B cell (primary cell): ENCODE measurements at places on chromosomes 13 and 19. TPM values are rescaled to one million over a fixed set of nuclear protein-coding genes. Genes with fewer than 3 reads are reported as not detected.
A peak's percentile ranks its signal among the peaks of the same experiment; 100 is the strongest.

PEAK3 gene
- total RNA-seq: 0.71 and 0.90 TPM in 2 replicates

EDNRB gene
- not detected in 2 replicates for total RNA-seq

IL4I1 gene
- total RNA-seq: 3.1 and 3.9 TPM in 2 replicates

KCNN1 gene
- not detected in 2 replicates for total RNA-seq

LNX2 gene
- total RNA-seq: 10.0 and 10.9 TPM in 2 replicates

GPR12 gene
- total RNA-seq: not detected in 2 replicates

TUBA3C gene
- not detected in 2 replicates for total RNA-seq

ZNF729 gene
- total RNA-seq: not detected in 2 replicates

MYBPC2 gene
- 1.1 and 1.3 TPM in 2 replicates for total RNA-seq

GDF15 gene
- total RNA-seq: not detected in 2 replicates

CYP2B6 gene
- not detected in 2 replicates for total RNA-seq

GRCh38 chr19:1825909-1826556 lies 14.0 kb upstream of the ATP8B3 start:
- DNase-seq: peak; percentile 84
- no peaks in the 10 kb centered on the region for H3K4me1 ChIP-seq
- no peaks in the 10 kb centered on the region for H3K27me3 ChIP-seq
- no peaks in the 10 kb centered on the region for H3K36me3 ChIP-seq
- no peak overlapping the region for H3K4me3 ChIP-seq

- peaks cover 20% of the 10 kb centered on the region for H3K4me1 ChIP-seq
- H3K4me3 ChIP-seq: peak overlapping the region; percentile 87
- no peak for DNase-seq
Observed at GRCh38 chr13:97975280-97975847, 21.9 kb downstream of the IPO5 start.

- no peaks in the 10 kb centered on the region for H3K36me3 ChIP-seq
- no peaks in the 10 kb centered on the region for H3K4me1 ChIP-seq
- no peak overlapping the region for H3K27ac ChIP-seq
- no peak for DNase-seq
Observed at GRCh38 chr13:74678308-74678965, 544.2 kb upstream of the KLF12 start.

DNA sequence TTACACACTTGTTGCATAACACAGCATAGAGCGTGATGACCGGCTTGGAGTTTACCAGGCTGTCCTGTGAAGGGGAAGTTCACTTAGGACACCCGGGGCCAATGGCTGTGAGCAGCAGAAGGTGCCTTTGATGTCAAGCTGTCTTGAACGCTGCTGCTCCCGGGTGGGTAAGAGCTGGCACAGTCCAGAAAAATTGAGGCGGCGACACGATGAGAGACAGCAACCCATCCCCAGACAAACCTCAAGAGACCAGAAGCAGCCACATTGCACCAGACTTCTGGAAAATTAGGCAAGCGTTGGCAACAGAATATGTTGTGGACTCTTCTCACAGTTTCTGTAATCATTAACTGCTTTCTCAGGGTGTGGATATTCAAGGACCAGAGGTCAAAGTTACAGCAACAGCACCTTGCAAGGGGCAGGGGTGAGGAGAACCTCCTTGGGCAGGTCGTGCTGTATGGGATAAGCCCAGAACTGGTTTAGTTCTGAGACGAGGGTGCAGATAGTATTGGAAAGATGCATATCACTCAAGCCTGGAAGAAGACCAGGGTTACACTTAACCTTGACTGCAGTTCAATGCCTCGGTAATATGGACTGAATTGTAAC lies 10.1 kb downstream of the NFILZ start:
- H3K36me3 ChIP-seq: no peaks in the 10 kb centered on the region
- DNase-seq: no peak
- no peak overlapping the region for H3K27ac ChIP-seq
- no peaks in the 10 kb centered on the region for H3K4me1 ChIP-seq

GRCh38 chr19:5070930-5071329 lies 102.0 kb downstream of the KDM4B start:
- peak; percentile 26 for DNase-seq
- H3K27me3 ChIP-seq: no peaks in the 10 kb centered on the region
- peaks cover 53% of the 10 kb centered on the region for H3K4me1 ChIP-seq
- peaks cover 7% of the 10 kb centered on the region for H3K36me3 ChIP-seq
- peak overlapping the region; percentile 4 for H3K27ac ChIP-seq

- no peak overlapping the region for H3K4me3 ChIP-seq
- H3K27ac ChIP-seq: no peak overlapping the region
- H3K4me1 ChIP-seq: no peaks in the 10 kb centered on the region
- H3K27me3 ChIP-seq: no peaks in the 10 kb centered on the region
- H3K36me3 ChIP-seq: no peaks in the 10 kb centered on the region
Observed at GRCh38 chr19:44582581-44583265, 30.6 kb upstream of the IGSF23 start.

DNA sequence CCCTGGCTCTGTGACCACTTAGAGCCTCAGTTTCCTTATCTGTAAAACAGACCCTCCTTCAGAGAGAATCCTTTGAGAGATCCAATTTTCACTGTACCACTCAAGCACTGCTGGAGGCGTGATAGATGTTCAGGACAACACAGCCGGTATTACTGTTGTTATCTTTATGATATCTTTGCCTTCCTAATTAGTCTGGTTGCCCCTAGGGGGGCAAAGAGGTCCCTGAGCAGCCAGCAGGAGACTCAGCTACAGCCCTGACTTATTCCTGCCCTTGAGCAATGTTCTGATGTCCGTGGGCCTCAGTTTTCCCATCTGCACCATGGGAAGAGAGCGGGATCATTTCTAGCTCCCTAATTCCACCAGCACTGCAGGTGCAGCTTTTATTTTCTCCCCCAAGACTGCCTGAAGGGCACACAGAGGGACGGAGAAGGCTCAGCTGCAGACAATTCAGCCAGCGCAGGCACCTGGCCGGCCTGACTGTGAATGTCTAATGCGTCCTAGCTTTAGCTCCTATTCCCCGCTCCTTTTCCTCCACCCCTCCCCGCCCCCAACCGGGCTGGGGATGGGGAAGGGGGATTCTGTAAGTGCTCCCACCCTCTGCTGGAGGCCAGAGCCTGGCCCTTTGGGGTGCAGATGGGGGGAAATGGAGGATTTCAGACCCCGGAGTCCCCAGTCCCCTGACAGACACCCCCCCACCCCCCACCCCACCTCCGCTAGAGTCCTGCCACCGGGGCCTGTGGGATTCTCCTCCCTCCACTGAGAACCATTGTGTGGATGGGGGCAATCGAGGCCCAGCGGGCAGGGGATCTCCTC lies 16.2 kb downstream of the TLE5 start:
- no peaks in the 10 kb centered on the region for H3K27me3 ChIP-seq
- H3K36me3 ChIP-seq: no peaks in the 10 kb centered on the region
- no peak for DNase-seq
- H3K4me1 ChIP-seq: peaks cover 11% of the 10 kb centered on the region

DNA sequence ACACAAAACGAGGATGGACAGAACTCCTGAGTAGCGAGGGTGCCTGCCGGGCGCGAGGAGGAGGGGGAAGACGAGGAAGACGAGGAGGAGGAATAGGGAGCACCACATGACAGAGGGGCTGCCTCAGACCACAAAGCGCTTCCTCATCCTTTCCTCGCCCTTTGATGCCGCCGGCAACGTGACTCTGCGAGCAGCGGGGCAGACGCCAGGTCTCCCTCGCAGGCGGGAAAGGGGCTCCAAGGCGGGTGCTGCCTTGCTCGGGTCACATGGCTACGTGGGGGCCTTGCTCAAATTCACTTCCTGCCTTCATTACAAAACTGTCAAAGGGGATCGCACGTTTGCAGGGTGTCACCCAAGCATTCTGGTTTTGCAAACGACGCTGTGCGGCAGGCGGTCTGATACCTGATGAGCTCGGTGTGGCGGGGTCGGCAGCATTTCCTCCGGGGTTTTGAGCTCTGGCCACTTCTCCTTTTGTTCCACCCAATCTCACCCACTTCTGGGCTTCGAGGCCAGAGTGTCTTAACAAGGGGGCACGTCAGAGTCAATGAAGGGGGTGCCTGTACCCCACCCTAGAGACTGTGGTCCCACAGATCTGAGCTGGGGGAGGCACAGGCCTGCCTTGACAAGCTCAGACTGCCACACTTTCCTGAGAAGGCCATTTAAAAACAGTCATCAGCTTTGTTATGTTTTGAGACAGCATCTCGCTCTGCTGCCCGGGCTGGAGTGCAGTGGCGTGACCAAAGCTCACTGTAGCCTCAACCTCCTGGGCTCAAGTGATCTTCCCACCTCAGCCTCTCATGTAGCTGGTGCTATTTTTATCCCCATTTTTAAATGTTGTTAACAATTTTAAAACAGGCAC lies 14.9 kb downstream of the MAP2K2 start:
- peak; percentile 93 for DNase-seq
- peak overlapping the region; percentile 82 for H3K27ac ChIP-seq
- H3K4me1 ChIP-seq: peaks cover 55% of the 10 kb centered on the region
- H3K27me3 ChIP-seq: no peaks in the 10 kb centered on the region

DNA sequence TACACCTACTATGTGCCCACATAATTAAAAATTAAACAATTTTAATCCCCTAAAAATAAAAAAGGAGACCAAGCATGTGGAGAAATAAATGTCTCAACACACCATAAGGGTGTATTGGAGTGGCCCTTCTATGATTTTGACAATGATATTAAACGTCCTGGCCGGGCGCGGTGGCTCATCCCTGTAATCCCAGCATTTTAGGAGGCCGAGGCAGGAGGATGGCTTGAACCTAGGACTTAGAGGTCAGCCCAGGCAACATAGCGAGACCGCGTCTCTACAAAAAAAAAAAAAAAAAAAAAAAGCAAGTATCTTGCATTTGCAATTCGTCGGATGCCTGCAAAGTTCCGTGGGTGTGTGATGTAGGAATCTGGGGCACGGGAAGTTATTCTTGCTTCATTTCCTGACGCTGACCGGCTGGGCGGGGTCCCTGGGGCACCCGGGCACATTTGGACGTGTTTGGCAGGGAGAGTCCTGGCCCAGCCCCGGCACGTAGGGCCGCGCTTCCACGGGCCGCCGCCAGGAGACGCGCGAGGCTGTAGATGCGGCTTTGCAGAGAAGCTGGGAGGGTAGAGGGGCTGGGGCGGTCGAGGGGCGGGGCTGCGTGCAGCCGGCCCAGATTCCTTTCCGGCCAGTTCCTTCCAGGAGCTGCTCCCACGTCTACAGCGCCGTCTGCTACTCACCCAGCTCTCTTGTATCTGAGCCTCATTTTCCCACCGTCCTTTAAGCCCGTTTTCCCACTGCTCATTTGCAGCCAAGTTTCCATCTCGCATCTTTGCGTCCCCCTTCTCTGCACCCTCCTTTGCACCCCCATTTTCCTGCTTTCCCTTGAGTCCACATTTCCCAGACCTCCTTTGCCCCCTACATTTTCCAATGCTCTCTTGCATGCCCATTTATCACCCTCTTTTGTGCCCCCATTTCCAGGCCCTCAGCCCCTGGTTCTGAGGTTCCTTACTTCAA lies 2.2 kb upstream of the TSPAN16 start:
- H3K4me1 ChIP-seq: no peaks in the 10 kb centered on the region
- DNase-seq: peak; percentile 82
- H3K36me3 ChIP-seq: no peaks in the 10 kb centered on the region
- H3K27ac ChIP-seq: no peak overlapping the region
- no peak overlapping the region for H3K4me3 ChIP-seq

DNA sequence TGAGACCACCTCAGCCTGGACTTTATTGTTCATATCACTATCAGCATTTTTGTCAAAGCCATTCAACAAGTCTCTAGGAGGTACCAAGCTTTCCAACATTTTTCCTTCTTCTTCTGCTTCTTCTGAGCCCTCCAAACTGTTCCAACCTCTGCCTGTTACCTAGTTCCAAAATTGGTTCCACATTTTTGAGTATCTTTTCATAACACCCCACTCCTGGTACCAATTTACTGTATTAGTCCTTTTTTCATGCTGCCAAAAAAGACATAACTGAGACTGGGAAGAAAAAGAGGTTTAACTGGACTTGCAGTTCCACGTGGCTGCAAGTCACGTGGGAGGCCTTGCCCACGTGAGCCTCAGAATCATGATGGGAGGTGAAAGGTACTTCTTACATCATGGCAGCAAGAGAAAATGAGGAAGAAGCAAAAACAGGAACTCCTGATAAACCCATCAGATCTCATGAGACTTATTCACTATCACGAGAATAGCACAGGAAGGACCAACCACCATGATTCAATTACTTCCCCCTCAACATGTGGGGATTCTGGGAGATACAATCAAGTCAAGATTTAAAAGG lies 215.1 kb downstream of the PCDH17 start:
- no peaks in the 10 kb centered on the region for H3K27me3 ChIP-seq
- no peak overlapping the region for H3K4me3 ChIP-seq
- H3K27ac ChIP-seq: no peak overlapping the region
- DNase-seq: no peak
- H3K4me1 ChIP-seq: no peaks in the 10 kb centered on the region

DNA sequence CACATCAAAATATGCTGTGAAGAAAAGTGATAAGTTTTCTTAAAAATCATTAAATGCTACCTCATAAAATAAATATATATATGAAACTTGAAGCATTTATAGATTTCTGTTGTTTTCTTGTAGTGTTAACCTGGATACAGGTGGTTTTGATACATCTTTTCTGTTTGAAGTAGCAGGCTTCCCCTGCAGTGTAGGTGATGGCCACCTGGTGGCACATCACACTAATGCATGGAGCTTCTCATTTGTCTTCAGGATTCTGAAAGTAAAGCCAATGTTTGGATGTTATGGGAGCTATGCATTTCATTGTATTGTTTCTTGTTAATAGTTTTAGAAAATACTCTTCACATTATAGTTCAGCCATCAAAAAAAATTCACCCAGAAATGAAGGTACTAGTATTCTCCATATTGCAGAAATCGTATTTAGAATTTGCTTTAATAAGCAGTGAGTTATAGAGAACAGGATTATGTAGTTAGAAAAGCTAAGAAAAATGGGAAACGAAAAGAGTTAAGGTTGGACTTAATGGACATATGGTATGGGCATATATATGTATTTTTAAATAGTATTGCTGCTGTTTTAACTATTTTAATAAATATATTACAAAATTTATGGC lies 18.7 kb downstream of the GPR180 start:
- no peak overlapping the region for H3K27ac ChIP-seq
- H3K4me3 ChIP-seq: no peak overlapping the region
- H3K36me3 ChIP-seq: peaks cover 3% of the 10 kb centered on the region
- no peaks in the 10 kb centered on the region for H3K4me1 ChIP-seq
- peak; percentile 13 for DNase-seq

DNA sequence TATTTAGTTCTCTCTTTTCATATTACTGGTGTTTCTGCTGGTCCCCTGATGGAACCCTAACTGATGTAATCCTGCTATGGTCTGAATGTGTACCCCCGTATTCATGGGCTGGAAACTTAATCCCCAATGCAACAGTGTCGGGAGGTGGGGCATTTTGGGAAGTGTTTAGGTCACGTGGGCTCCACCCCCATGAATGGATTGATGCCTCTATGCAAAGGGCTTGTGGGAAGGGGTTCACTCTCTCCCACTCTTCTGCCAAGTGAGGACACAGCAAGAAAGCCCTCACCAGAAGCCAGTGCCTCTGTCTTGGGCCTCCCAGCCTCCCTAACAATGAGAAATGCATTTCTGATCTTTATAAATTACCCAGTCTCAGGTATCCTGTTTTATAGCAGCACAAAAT lies 21.2 kb upstream of the UBAC2 start:
- no peak overlapping the region for H3K27ac ChIP-seq
- no peaks in the 10 kb centered on the region for H3K27me3 ChIP-seq
- H3K4me1 ChIP-seq: peaks cover 43% of the 10 kb centered on the region
- no peak for DNase-seq
- no peak overlapping the region for H3K4me3 ChIP-seq
- no peaks in the 10 kb centered on the region for H3K36me3 ChIP-seq

GRCh38 chr13:99086267-99087097 lies 108.6 kb upstream of the DOCK9 start:
- H3K4me3 ChIP-seq: peak overlapping the region; percentile 89
- DNase-seq: peak; percentile 84
- no peaks in the 10 kb centered on the region for H3K36me3 ChIP-seq
- H3K27ac ChIP-seq: peak overlapping the region; percentile 92
- H3K27me3 ChIP-seq: no peaks in the 10 kb centered on the region

- H3K27ac ChIP-seq: peak overlapping the region; percentile 64
- H3K27me3 ChIP-seq: no peaks in the 10 kb centered on the region
- peaks cover 39% of the 10 kb centered on the region for H3K4me1 ChIP-seq
Observed at GRCh38 chr19:6739883-6740588, 556 bp downstream of the TRIP10 start.
